WTC11 (cell line): ENCODE measurements at places on chromosomes 16 and 17.

GRCh38 chr16:26111900-26112299 lies 420.1 kb downstream of the HS3ST4 start:
- DNase-seq, result no peak

GRCh38 chr17:76887802-76888201 lies 19.6 kb downstream of the MGAT5B start:
- no peak for DNase-seq

DNA sequence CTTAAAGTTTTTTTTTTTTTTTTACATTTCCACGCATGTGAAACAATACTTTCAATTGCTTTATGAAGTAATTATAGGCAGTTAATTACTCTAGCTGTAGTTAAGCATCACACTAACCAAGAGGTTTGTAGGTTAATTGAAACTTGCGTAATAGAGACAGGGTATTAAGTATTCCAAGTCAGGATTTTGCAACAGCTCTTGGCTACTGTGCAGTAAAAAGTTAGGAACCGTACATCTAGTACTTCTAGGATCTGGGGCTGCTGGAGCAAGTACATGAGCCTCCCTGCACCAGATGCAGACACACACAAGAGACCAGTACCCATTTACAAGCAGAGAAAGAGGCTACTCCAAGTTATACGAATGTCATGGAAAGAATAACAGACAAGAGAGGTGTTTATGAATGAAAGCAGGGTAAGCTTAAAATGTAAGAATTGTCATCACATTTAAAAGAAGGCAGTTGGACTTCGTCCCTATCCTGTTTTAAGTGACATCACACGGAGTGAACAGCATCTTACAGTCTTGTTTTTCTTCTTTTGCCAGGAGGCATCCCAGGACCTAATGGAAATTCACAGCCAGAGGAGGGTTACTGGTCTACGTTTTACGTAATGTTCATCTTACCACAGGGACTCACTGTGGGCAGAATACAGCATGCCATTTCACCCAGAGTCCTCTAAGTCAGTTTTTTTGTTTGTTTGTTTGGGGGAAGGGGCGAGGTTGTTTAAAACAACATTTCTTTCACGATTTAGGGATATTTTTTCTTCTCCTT lies 379.6 kb upstream of the PSMD7 start:
- DNase-seq, result no peak

GRCh38 chr16:17526956-17527937 lies 56.5 kb upstream of the XYLT1 start:
- DNase-seq, result no peak

DNA sequence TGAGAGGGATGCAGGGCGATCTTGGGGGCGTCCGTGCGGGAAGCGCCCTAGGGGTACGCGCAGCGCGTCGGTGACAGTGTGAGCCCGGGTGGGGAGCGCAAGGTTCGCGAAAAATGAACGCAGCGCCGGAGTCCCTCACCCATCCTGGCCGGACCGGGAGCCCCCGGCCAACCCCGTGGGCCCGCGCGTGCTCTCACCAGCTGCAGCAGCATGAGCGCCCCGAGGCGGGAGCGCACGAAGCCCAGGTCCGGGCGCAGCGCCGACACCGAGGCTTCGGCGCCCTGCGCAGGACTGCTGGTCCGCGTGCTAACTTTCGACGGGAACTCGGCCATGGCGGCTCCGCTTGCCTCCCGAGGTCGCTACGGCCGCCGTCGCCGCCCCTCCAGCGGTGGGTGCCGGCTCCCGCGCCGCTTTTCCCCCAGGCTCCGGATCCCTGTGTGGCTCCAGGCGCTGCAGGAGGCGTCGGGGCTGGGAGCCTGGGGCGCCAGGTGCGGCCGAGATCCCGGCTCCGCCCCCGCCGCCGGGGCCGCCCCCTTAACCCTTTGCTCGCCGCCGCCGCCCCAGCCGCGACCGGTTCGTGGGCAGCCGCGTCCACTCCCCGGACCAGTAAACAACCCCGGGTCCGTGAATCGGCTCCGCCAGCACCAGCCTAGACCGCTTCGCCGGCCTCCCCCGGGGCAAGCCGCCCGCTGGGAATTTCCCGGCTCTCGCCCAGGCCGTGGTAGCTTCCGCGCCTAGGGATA lies at the start of gene PLLP:
Gene PLLP (minus strand): TSS at position 464 of the 743 bp plus-strand sequence. CDS start 132 bp downstream, at position 332.
- DNase-seq, result peak; percentile 53
